ENCODE measurements at places on chromosomes 2 and 18.

DNA sequence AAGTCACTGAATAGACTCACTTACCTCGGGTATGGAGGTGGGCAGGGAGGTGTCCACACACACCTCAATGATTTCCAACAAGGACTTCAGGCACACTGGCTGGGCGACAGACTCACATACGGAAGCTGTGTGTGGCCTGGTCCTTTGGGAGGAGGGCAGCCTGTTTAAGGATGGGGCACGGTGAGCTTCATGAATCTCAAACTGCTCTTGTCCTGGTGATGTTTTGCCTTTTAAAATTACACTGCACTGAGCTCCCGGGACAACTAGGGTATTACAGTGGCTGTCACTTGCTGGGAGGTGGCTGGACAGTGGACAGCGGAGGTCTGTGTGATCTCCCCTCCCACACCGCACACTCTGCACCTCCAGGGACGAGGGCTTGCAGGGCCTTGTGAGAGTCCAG is 211.6 kb downstream of the SNTG2 start:
- no peak for DNase-seq

- DNase-seq, result no peak
Observed at GRCh38 chr2:84991404-84992160, 20.6 kb downstream of the KCMF1 start.

- DNase-seq, result no peak
Observed at GRCh38 chr2:173240083-173240482, 114.6 kb upstream of the CDCA7 start.

GRCh38 chr2:95719473-95720060 is 127.8 kb downstream of the TRIM43 start:
- DNase-seq, result peak; percentile 36

Measured in NCI-H526 treated with DMSO at 0.1 percent for 48 hours (cell line).